ENCODE measurements at places on chromosomes 13 and 19.

DNA sequence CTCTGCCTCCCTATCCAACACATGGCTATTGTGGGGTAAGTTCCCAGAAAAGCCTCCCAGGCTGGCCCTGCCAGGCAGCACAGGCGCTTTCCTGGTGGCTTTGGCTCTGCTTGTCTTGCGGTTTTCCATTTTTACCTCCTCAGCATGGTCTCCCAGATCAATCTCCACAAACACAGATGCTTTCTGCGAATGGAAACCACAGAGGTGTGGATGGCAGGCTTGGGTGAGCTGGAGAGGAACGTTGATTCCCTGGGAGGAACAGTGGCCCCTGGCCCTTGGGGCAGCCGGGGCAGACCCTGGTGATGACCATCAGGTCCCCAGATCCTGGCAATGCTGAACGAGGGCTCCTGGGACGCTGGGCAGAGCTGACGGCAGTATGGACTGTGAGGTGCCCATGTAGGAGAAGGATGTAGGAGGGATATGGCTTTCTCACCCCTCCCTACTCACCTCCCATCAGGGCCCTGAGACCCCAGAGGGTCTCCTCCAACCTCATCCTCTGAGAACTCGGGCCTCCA lies 6.6 kb downstream of the C13orf46 start:
- peaks cover 2% of the 10 kb centered on the region for H3K27me3 ChIP-seq
- H3K27ac ChIP-seq: no peak overlapping the region
- H3K4me1 ChIP-seq: no peaks in the 10 kb centered on the region
- DNase-seq: no peak

GRCh38 chr13:104975272-104975671 lies 1560.2 kb downstream of the EFNB2 start:
- H3K4me1 ChIP-seq: no peaks in the 10 kb centered on the region
- H3K4me3 ChIP-seq: no peak overlapping the region
- H3K27me3 ChIP-seq: no peaks in the 10 kb centered on the region
- H3K27ac ChIP-seq: no peak overlapping the region
- DNase-seq: no peak

GRCh38 chr13:73440296-73440895 lies 381.6 kb downstream of the KLF5 start:
- no peaks in the 10 kb centered on the region for H3K27me3 ChIP-seq
- H3K36me3 ChIP-seq: no peaks in the 10 kb centered on the region
- H3K27ac ChIP-seq: no peak overlapping the region
- no peak overlapping the region for H3K4me3 ChIP-seq
- no peak for DNase-seq

GRCh38 chr13:32960626-32961025 lies 55.6 kb upstream of the KL start:
- no peak overlapping the region for H3K4me3 ChIP-seq
- no peaks in the 10 kb centered on the region for H3K36me3 ChIP-seq
- H3K27ac ChIP-seq: no peak overlapping the region
- peaks cover 20% of the 10 kb centered on the region for H3K27me3 ChIP-seq
- no peaks in the 10 kb centered on the region for H3K4me1 ChIP-seq

DNA sequence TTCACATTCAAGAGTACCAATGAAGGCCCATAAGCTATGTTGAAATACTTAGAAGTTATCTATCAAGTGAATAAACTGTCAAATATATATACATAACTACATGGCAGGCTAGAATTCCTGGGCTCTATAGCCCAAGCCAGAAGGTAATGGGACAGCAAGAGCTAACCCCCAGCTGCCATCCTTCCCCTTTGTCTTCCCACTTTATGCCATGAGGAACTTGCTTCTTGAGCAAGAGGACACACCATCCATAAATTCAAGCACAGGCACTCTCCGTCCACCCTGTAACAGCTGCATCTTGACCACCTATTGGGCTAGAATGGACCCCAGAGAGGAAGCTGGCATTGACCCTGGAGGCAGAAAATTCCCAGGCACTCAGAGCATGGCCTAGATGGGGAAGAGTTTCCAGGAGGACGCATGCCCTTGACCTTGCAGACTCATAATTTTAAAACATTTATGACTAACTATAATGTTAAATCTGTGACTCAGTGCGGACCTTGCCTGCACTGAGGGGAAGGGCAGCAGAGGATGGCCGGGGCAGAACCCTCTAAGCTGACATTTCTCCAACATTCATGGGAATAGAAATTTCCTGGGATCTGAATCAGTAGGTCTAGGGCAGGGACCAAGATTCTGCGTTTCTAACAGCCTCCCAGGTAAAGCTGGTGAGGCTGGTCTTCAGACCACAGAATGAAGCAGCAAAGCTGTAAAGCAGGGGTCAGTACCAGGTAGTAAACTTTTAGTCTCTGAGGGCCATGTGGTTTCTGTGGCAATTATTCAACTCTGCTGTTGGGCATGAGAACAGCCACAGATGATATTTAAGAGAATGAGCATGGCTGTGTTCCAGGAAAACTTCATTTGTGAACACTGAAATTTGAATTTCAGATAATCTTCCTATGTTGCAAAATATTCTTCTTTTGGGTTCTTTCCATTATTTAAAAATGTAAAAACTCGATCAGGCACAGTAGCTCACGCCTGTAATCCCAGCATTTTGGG lies 71.4 kb upstream of the CLDN10 start:
- no peak for DNase-seq
- no peaks in the 10 kb centered on the region for H3K27me3 ChIP-seq
- no peaks in the 10 kb centered on the region for H3K36me3 ChIP-seq
- no peak overlapping the region for H3K4me3 ChIP-seq
- H3K27ac ChIP-seq: no peak overlapping the region
- no peaks in the 10 kb centered on the region for H3K4me1 ChIP-seq

DNA sequence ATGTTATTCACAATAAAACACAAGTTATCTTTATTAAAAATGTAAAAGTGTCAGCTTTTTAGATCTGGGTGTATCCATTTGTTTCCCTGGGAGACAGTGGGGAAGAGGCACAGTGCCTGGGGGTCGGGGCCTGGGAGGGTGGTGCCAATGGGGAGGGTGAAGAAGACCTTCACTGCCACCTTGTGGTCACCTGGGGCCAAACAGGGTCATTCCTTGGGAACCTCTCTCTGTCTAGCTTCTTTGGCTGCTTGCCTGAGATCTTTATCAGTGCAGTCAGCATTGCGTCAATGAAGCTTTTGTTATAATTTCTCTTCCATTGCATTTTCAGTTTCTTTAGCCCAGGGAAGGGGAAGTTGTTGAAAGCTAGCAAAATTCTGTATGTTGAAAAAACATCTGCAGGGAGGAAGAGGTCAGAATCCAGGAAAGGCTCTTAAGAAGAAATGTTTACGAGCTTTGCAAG lies 39.1 kb downstream of the PCDH8 start:
- H3K36me3 ChIP-seq: no peaks in the 10 kb centered on the region
- no peaks in the 10 kb centered on the region for H3K27me3 ChIP-seq
- peaks cover 3% of the 10 kb centered on the region for H3K4me1 ChIP-seq
- H3K27ac ChIP-seq: no peak overlapping the region

GRCh38 chr13:44331446-44331845 lies 42.2 kb upstream of the SERP2 start:
- H3K27me3 ChIP-seq: no peaks in the 10 kb centered on the region
- H3K27ac ChIP-seq: no peak overlapping the region

DNA sequence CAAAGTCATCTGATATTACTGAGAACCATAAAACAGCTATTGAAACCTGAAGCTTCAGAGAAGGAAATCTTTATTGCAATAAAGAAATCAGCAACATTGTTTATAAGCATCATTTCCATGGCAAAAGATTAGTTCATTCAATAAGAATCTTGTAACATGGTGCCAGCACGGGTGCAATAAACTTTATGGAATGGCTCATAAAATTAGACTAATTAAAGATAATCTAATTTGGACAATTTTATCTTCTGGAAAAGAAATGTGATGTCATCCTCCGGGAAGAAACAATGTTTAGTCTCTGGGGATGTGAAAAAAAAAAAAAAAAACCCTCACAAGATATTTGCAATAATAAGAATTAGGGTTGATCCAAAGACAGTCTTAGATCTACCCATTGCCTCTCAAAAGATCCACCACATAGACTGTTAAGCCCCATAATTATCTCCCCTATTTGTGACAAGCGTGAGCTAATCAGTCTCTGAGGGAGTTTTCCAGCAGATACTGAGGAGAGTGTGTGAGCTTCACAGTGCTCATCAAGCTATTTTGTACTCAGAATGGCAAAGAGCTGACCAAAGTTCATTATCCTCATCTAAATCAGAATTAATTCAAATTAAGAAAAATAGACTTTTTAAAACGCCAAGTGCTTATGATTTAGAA lies 297.0 kb upstream of the EDNRB start:
- no peaks in the 10 kb centered on the region for H3K36me3 ChIP-seq

- H3K27ac ChIP-seq: no peak overlapping the region
- no peaks in the 10 kb centered on the region for H3K36me3 ChIP-seq
- peaks cover 21% of the 10 kb centered on the region for H3K27me3 ChIP-seq
- no peak overlapping the region for H3K4me3 ChIP-seq
Measured at GRCh38 chr13:50131920-50132903, 117.0 kb downstream of the KCNRG start.

DNA sequence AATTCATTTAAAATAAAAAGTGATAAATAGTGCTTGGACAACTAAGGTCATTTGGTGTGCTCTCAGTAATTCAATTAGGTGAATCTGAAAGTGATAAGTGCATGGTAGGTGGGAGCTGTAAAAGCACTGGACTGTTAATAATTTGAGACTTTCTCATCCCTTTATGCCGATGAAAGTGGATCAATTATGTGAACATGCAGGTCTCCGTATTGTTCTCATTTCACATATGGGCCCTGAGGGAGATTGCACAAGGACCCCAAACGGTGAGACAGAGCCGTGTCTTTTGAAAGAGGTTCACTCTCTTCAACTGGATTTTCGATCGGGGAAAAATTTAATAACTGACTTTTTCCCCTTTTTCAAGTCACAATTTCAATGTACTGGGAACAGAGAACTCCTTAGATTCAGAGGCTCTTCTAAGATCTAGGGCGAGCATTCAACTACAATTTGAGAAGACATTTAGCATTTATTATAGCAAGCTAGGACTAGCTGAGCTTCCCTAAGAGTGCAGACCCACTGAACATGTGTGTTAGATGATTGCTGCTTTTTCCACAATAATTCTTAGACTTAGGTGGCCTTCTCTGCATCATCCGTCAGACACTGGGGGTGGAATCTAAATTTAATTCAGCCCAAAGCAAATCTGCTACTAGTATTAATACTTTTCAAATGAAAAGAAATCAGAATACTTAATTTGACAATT lies 347.6 kb downstream of the OXGR1 start:
- H3K4me3 ChIP-seq: no peak overlapping the region
- H3K27me3 ChIP-seq: no peaks in the 10 kb centered on the region
- no peak for DNase-seq

DNA sequence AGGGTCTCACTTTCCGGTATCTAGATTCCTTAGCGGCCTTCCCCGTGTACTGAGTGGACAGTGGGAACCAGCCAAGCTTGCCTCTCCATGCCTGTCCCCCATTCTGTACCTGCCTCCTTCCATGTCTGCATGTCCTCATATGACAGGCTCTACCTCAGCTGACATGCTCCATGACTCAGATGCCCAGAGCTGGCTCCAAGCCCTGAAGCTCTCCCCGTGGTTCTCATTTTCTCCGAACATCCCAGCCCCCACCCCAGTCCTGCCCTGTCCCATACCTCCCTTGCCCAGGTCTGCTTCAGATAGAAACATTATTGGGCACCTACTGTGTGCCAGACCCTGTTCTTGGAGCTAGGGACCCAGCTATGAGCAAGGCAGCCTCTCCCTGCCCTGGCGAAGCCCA lies 17.1 kb upstream of the SHFL start:
- no peaks in the 10 kb centered on the region for H3K4me1 ChIP-seq
- H3K27me3 ChIP-seq: peaks cover 1% of the 10 kb centered on the region
- H3K36me3 ChIP-seq: no peaks in the 10 kb centered on the region
- DNase-seq: no peak
- H3K27ac ChIP-seq: no peak overlapping the region

DNA sequence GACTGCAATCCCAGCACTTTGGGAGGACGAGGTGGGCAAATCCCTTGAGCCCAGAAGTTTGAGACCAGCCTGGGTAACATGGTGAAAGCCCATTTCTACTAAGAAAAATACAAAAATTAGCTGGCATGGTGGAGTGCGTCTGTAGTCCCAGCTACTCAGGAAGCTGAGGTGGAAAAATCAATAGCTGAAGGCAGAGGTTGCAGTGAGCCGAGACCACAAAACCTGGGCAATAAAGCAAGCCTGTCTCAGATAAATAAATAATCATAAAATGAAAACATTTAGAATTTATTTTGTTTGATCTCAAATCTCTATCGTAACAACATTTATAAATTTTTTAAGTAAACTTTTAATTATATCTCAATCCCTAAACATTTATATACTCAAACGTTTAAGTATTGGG lies 36.6 kb downstream of the USP12 start:
- H3K27me3 ChIP-seq: no peaks in the 10 kb centered on the region
- H3K4me1 ChIP-seq: no peaks in the 10 kb centered on the region
- DNase-seq: no peak
- peaks cover 10% of the 10 kb centered on the region for H3K36me3 ChIP-seq
- H3K27ac ChIP-seq: no peak overlapping the region
- no peak overlapping the region for H3K4me3 ChIP-seq

DNA sequence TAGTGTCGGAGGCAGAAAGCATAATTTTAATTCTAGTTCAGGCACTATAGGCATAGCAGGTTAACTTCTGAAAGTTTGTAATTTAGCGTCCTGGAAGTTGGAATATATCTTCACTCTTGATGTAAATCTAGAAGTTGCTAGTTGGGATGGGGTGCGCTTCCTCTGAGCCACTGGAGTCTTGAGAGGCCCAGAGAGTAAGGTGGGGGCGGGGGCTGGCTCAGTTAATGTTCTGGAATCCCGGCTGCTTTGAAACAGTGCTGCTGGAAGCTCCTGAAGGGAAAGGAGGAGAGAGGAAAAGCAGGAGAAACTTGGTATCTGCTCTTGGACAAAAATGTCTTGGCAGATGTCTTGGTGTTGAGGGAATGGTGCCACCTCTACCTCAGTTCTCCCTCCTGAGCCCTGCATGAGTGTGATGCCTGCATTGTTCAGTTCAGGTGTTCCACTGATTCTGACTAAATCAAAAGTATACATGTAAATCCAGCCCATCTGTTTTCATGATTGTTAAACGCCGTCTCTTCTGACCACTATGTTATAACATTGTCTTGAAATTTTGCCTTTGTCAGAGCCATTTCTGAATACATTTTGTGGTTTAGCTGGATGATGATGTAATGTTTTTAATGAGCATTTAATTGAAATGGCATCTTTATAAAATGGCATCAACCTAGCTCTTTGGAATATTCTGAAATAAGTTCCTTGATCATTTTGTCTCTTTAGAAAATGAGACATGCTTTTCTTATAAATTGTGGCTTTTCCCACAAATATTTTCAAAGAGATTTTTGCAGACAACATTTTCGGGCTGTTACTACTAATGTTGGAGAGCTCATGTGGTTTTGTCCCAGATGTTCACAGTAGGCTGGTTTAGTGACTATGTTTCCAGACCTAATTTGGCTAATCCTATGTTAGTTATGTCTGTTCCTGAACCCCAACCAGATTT lies 202.7 kb downstream of the SHISA2 start:
- no peak overlapping the region for H3K4me3 ChIP-seq
- peaks cover 9% of the 10 kb centered on the region for H3K4me1 ChIP-seq
- no peak for DNase-seq
- no peaks in the 10 kb centered on the region for H3K27me3 ChIP-seq

GRCh38 chr13:68748038-68748437 lies 1359.6 kb upstream of the ATXN8OS start:
- H3K36me3 ChIP-seq: no peaks in the 10 kb centered on the region
- H3K27me3 ChIP-seq: no peaks in the 10 kb centered on the region
- no peak overlapping the region for H3K27ac ChIP-seq
- H3K4me1 ChIP-seq: no peaks in the 10 kb centered on the region
- no peak overlapping the region for H3K4me3 ChIP-seq

- peak overlapping the region; percentile 45 for H3K4me3 ChIP-seq
- DNase-seq: no peak
- H3K27ac ChIP-seq: no peak overlapping the region
- no peaks in the 10 kb centered on the region for H3K4me1 ChIP-seq
- no peaks in the 10 kb centered on the region for H3K36me3 ChIP-seq
Measured at GRCh38 chr13:94157705-94158218, 321.7 kb downstream of the DCT start.

Measured in neuronal stem cell (in vitro differentiated cells).